Urinary bladder (tissue), 4 donors: ENCODE measurements at places on chromosomes 3 and 15. TPM values are rescaled to one million over a fixed set of nuclear protein-coding genes. Genes with fewer than 3 reads are reported as not detected.

The CKMT1A gene
- total RNA-seq = 0.79 TPM

The ZNF717 gene
- 35.3 TPM for total RNA-seq

The RFTN1 gene
- 26.3 TPM for total RNA-seq

The MESP2 gene
- total RNA-seq = not detected

The CPEB1 gene
- 4.7 TPM for total RNA-seq

The HOMER2 gene
- total RNA-seq = 8.9 TPM

The SH2D7 gene
- total RNA-seq = not detected

The MST1R gene
- 1.7 TPM for total RNA-seq

The LYZL4 gene
- not detected for total RNA-seq

The LRRC2 gene
- 4.3 TPM for total RNA-seq

The GOLGA8J gene
- not detected for total RNA-seq

The ATP10A gene
- 7.8 TPM for total RNA-seq

The EPHB3 gene
- total RNA-seq = 28.0 TPM

The GRIP2 gene
- 6.9 TPM for total RNA-seq

The STAC gene
- 8.9 TPM for total RNA-seq

The DGKG gene
- 9.3 TPM for total RNA-seq

The PPM1L gene
- total RNA-seq = 24.2 TPM

The DCLK3 gene
- 1.4 TPM for total RNA-seq

The OR4F6 gene
- not detected for total RNA-seq

The AP3B2 gene
- 2.0 TPM for total RNA-seq

The ADGRG7 gene
- total RNA-seq = 0.11 TPM

The PROK2 gene
- total RNA-seq = 0.74 TPM

The INSYN1 gene
- total RNA-seq = 7.3 TPM

The CCR1 gene
- total RNA-seq = 7.7 TPM

The CHL1 gene
- 47.3 TPM for total RNA-seq

The MED12L gene
- total RNA-seq = 3.1 TPM

The CADPS gene
- total RNA-seq = 19.2 TPM

The FOXB1 gene
- total RNA-seq = not detected

The LMLN gene
- 13.9 TPM for total RNA-seq

The ACKR2 gene
- total RNA-seq = 6.8 TPM

The LZTFL1 gene
- 39.1 TPM for total RNA-seq

The FANCD2OS gene
- not detected for total RNA-seq

The SYNPR gene
- total RNA-seq = 0.95 TPM

The TAGLN3 gene
- 3.1 TPM for total RNA-seq

The AADAC gene
- total RNA-seq = 0.69 TPM

The SLCO2A1 gene
- total RNA-seq = 3.0 TPM

The GTF2E1 gene
- 18.1 TPM for total RNA-seq

The FMN1 gene
- total RNA-seq = 6.2 TPM

The RARRES1 gene
- 26.3 TPM for total RNA-seq

The DAPK2 gene
- 6.0 TPM for total RNA-seq

The TOP2B gene
- 325 TPM for total RNA-seq

The NR1I2 gene
- 0.11 TPM for total RNA-seq

The CPN2 gene
- total RNA-seq = not detected

The SNURF gene
- 51.9 TPM for total RNA-seq

The GHSR gene
- not detected for total RNA-seq
